AG09319 (cell line): ENCODE measurements at places on chromosomes 7 and 10.

- no peak for DNase-seq
These were observed 19.9 kb upstream of the CCNY start for GRCh38 chr10:35316218-35316967.

GRCh38 chr7:123410273-123410904, 124.0 kb downstream of the IQUB start:
- DNase-seq = no peak

DNA sequence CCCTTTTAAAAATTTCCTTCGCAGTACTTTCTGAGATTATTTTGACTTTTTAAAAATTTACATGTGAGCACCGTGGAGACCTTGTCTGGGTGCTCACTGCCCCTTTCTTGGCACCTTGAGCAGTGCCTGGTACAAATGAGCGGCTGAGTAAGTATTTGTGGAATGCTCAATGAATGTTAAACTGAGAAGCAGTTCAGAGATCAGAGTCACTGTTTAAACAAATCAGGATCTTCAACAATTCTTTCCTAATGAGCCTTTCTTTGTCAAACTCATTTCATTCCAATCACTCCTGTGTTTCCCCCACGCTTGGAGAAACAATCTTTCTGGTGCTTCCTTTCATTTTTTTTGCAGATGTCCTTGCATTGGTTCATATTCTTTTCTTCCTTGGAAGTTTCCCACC, 611.3 kb upstream of the GALNT17 start:
- no peak for DNase-seq

DNA sequence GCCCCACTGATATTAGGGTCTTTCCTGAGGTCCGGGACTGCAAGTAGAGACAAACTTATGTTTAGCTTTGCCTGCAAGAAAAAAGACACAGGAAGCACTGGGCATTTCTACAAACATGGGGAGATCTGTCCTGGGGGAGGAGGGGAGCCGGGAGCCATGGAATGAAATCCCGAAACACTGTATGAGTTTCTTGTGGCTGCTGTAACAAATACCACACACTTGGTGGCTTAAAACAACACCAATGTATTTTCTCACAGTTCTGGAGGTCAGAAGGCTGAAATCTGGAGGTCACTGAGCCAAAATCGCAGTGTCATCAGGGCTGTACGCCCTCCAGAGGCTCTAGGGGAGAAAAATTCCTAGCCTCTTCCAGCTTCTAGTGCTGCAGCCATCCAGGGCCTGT, 114.0 kb upstream of the CHST15 start:
- no peak for DNase-seq

DNA sequence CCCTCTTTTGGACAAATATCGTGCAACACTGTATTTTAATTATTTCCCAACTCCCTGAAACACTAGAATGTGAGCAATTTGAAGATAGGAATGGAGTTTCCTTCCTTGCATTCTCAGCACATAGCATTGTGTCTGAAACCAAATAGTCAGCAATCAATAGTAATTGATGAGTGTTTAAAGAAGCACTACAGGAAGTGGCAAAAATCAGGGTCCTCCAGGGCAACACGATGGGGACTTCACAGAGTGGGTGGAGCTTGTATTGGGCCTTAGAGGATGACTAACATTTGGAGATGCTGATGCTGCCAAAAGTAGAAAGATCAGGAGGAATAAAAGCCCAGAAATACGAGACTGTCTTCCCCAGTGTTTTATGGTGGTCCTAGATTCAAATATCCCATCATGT, 94.9 kb downstream of the NPSR1 start:
- DNase-seq = no peak

DNA sequence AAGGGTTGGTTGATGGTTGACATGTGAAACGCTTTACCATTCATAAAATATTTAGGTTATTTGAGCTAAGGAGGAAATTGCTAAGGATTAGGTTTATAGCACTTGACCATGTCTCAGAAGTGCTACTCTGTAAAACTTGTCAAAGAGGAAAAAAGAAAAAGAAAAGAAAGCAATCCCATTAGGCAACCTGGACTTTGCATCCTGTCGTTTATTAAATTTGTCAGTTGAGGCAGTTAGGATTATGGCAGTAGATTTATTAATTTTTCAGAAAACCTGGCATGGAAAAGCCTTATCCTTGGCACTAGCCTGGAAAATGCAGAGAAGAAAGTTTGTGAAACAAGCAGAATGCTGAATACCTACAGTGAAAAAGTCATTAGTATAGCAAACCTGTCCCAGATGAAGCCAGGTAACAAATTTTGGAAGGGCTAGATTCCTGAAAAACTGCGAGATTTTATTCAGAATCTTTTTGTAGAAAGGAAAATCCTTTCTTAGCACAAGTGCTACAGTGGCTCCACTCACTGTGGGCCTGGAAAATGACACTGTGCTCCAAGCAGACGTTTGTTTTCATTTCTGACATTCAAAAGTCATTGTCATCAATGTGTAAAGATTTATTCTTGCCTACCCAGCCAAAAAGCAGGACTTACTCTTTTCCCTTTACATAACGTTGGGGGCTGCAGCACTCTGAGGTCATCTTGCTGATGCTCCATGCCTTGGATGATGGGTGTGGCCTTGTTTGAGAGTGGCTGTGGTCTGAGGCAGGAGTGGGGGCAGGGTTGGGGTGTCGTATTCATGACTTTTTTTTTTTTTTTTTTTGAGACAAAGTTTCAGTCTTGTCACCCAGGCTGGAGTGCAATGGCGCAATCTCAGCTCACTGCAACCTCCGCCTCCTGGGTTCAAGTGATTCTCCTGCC, 664.9 kb downstream of the SUGCT start:
- DNase-seq = no peak

DNA sequence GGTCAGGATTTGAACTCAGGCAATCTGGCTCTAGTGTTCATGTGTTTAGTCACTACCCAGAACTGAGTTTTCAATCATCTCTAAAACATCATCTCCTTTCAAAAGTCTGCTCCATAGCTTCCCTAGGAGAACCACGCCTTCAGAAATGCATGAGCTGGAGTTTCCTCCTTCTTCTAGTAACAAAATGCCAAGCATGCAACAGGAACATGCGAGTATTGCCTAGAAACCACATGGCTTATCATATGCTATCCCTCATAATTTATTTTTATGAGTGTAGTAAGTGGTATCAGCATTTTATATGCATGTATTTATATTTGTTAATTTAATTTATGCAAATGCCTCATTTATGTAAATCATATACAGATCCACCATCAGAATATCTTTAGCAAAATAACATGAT, 170.9 kb downstream of the RAB11FIP2 start:
- DNase-seq = no peak

DNA sequence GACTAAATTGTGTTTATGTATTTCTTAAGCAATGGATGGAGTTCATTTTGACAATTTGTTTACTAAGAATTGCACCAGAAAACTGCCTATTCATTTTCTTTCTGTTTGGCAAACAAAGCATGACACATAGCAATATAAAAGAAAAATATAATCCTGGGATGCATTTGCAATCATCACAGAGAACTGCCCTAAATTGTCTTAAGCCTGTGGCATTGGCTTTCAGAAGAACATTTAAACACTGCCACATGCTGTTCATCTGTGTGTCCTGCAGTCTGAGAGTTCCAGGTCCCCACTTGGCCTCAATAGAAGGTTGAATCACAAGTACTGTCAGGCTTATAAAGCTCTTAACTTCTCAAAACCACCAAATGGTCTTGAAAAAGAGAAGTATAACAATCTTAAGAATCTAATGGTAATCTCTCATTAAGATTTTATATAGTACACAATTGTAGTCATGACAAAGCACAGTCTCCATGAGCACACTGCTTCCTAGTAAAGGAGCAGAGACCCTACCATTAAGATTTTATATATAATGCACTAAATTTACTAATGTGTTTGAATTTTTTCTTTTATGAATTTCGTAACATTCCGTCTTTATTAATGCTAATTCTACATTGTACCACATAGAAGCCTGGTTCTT, 29.9 kb downstream of the RNLS start:
- DNase-seq = peak; percentile 68

DNA sequence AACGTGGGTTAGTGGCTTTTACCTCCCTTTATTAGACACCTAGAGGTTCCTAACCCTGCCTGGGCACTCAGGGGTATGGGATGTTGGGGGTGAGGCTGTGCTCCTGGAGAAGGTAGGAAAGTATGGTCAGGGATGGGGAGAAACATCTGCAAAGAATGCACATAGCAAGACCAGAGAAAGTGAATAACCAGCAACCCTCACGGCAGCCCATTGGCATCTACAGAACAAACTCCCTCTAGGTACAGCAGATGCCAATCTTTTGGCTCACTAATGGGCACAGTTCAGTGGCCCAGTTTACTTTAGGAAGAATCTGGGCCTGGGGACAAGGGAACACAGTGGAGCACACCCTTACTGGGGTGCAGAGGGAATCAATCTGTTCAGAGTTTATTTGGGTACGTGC, 143.9 kb downstream of the JAZF1 start:
- DNase-seq = no peak

DNA sequence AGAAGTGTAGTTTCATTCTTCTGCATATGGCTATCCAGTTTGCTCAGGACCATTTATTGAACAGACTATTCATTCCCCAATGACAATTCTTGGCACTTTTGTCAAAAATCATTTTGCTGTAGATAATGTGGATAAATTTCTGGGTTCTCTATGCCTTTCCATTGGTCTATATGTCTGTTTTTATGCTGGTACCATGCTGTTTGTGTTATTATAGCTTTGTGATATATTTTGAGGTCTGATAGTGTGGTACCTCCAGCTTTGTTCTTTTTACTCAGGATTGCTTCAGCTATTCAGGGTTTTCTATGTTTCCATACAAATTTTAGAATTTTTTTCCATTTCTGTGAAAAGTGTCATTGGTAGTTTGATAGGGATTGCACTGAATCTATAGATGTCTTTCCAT, 315.3 kb upstream of the KAT6B start:
- no peak for DNase-seq

- no peak for DNase-seq
These were observed 281.7 kb downstream of the KLF6 start for GRCh38 chr10:3503299-3503698.

DNA sequence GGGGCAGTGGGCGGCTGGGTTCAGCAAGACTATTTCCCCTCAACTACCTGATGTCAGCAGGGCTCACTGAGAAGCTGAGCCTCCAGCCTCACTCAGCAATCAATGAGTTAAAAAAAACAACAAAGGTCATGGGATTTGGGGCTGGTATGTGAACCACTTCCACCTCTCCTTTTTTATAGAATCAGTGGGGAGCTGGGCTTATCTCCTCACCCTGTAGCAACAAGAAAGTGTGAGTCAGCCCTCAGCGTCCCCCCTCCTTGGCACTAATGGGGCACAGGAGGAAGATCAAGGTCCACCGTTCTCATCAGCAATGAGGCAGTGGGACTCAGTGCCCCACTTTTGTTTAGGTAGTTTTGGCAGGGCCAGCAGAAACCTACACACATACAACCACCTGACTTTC, 823.5 kb upstream of the POM121L12 start:
- no peak for DNase-seq

- no peak for DNase-seq
These were observed 134.3 kb downstream of the HTR7 start for GRCh38 chr10:90723416-90724068.

DNA sequence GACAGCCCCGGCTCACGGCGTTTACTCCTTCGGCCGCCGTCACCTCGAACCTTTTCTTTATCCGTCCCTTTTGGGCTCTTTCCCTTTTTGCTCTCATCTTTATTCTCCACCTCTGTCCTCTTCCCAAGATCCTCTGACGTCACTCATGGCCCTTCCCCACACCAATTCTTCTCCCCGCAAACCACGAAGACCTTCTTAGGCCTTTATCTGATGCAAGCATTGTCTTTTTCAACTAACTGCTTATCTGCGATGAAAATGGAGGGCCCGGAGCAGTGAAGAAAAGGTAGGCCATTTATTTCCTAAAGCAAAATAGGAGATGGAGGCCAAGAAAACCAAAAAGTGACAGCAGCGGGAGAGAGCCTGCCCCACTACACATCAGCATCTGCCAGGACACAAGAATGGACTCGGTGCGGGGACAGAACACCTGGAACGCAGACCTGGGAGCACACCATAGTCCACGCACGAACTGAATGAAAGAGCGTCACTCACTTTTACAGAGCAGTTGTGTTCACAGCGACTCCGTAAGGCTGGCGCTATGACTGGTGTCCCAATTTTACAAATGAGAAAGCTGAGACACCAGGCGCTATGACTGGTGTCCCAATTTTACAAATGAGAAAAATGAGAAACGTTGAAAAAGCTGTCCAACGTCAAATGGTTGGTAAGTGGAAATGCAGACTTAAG, 45.3 kb downstream of the ZNF777 start:
- no peak for DNase-seq

DNA sequence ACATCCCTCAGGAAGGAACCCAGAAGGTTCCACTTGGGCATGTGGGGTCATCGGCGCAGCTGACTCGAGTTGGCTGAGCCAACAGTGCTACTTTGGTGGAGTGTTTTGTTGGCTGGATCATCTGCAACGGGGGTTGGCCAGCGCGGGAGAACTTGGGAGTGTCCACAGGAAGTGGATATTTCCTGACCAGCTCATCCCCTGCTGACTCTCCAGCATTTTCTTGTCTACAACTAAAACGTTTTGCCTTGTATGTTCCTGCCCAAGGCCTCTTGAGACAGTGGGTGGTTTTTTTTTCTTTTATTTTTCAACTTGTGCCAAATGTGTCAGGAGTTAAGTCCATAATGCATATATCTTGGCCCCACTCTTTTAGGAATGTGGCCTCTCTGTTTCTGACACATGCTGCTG, 208.6 kb downstream of the ZNF365 start:
- DNase-seq = peak; percentile 75

GRCh38 chr10:91602868-91603568, 29.9 kb downstream of the PPP1R3C start:
- no peak for DNase-seq

GRCh38 chr7:26948617-26949118, 84.3 kb upstream of the SKAP2 start:
- no peak for DNase-seq

GRCh38 chr7:44415510-44415909, 74.9 kb downstream of the NUDCD3 start:
- no peak for DNase-seq

GRCh38 chr7:132256721-132257212, 319.5 kb downstream of the PLXNA4 start:
- no peak for DNase-seq

DNA sequence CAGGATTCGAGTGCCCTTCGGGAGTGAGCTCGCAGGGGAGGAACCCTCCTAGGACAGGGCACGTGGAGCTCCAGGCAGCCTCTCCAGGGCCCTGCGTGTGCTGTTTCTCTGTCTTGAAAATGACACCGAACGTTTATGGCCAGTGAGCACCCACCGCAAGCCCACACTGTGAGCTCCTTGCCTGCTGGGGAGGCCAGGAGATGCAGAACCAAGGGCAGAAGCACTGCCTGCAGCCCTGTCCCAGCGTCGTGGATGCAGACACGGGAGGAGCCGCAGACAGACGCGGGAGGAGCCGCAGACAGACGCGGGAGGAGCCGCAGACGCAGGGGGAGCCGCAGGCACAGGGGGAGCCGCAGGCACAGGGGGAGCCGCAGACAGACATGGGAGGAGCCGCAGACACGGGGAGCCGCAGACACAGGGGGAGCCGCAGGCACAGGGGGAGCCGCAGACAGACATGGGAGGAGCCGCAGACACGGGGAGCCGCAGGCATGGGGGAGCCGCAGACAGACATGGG, 314.4 kb downstream of the PTPRN2 start:
- no peak for DNase-seq

GRCh38 chr7:115748123-115748738, 282.3 kb downstream of the TFEC start:
- peak; percentile 11 for DNase-seq
